Thoracic aorta (tissue), 2 donors: ENCODE measurements at places on chromosomes 4 and X. TPM values are rescaled to one million over a fixed set of nuclear protein-coding genes. Genes with fewer than 3 reads are reported as not detected.

The SPANXA2 gene
- total RNA-seq, result not detected

DNA sequence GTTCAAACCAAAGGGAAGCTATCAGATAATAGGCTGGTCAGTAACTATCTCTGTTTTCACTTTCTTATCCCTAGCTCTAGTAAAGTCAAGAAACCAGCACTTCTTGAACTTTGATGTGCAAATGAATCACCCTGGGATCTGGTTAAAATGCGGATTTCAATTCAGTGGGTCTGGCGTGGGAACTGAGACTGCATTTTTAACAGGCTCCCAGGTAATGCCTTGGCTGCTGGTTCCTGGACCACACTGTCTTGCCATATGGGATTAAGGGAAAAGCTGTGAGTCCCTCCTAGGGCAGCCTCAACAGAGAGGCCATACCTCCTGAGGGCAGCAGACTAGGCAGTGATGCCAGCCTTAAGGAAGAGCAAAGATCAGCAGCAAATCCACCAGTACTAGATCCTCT, 1.7 kb downstream of the RNF175 start:
- peaks cover 7% of the 10 kb centered on the region for H3K4me1 ChIP-seq
- DNase-seq, result no peak
- no peaks in the 10 kb centered on the region for H3K36me3 ChIP-seq
- H3K27ac ChIP-seq, result no peak overlapping the region

- no peaks in the 10 kb centered on the region for H3K27me3 ChIP-seq
- H3K27ac ChIP-seq, result no peak overlapping the region
- H3K36me3 ChIP-seq, result no peaks in the 10 kb centered on the region
- no peak for DNase-seq
- H3K4me1 ChIP-seq, result no peaks in the 10 kb centered on the region
- no peak overlapping the region for H3K4me3 ChIP-seq
These were observed 150.1 kb upstream of the NUDT10 start for GRCh38 chrX:51182545-51182944.

DNA sequence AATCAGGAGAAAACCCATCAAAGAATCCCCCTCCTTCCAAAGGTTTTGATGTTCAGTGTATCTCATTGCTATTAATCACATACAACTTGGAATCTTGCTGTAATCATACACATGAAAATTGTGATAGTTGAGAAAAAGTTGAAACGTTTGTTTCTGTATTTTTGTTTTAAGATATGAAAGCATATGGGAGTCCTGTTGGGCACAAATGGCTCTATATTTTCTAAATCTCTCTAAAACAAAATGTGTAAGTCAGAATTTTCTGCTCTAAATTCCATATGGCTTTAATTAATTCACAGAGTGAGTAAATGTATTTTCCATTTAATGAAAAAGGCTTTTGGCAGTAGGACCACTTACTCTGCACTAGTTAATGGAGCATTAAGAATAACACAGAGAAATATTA, 140.2 kb downstream of the MOSPD2 start:
- no peak for DNase-seq
- no peak overlapping the region for H3K4me3 ChIP-seq
- no peaks in the 10 kb centered on the region for H3K36me3 ChIP-seq

DNA sequence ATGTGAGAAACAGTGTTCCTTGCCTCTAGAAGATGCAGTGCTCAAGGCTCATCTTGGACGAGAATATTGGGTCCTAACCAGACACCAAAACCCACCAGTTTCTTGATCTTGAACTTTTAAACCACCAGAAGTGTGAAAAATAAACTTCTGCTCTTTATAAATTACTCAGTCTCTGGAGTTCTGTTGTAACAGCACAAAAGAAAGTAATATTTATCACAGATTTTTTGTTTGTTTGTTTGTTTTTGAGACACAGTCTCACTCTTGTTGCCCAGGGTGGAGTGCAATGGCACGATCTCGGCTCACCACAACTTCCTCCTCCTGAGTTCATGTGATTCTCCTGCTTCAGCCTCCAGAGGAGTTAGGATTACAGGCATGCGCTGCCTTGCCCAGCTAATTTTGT, 371.1 kb upstream of the NDST4 start:
- no peak for DNase-seq
- H3K27me3 ChIP-seq, result no peaks in the 10 kb centered on the region
- no peaks in the 10 kb centered on the region for H3K4me1 ChIP-seq

GRCh38 chr4:113221990-113222389, 172.5 kb downstream of the ANK2 start:
- no peaks in the 10 kb centered on the region for H3K36me3 ChIP-seq
- H3K27ac ChIP-seq, result no peak overlapping the region
- DNase-seq, result no peak
- no peaks in the 10 kb centered on the region for H3K4me1 ChIP-seq
- H3K4me3 ChIP-seq, result no peak overlapping the region
- no peaks in the 10 kb centered on the region for H3K27me3 ChIP-seq

DNA sequence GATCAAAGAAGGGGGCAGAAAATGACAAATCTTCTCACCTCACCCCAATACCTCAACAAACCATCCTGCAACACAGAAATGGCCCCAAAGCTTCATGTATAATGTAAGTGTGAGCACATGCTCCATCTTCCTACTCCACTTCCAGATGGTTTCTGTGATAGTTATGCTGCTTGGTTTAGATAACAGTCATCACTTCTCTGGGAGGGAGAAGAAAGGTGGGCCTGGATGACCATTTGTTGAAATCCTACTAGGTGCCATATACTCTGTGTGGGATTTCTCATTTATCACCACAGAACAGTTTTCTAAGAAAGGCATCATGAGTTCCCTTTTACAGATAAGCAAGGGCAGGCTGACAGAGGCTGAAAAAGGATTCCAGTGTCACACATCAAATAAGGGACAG, 31.3 kb upstream of the NXF3 start:
- H3K36me3 ChIP-seq, result no peaks in the 10 kb centered on the region
- no peaks in the 10 kb centered on the region for H3K27me3 ChIP-seq
- no peaks in the 10 kb centered on the region for H3K4me1 ChIP-seq
- no peak overlapping the region for H3K4me3 ChIP-seq
- no peak overlapping the region for H3K27ac ChIP-seq
- DNase-seq, result no peak

The BEND4 gene
- total RNA-seq, result not detected

The TDO2 gene
- not detected for total RNA-seq

- DNase-seq, result no peak
- H3K4me1 ChIP-seq, result no peaks in the 10 kb centered on the region
- no peaks in the 10 kb centered on the region for H3K36me3 ChIP-seq
- no peak overlapping the region for H3K4me3 ChIP-seq
- no peaks in the 10 kb centered on the region for H3K27me3 ChIP-seq
- no peak overlapping the region for H3K27ac ChIP-seq
These were observed 99.3 kb upstream of the GRPR start for GRCh38 chrX:16023790-16024734.

DNA sequence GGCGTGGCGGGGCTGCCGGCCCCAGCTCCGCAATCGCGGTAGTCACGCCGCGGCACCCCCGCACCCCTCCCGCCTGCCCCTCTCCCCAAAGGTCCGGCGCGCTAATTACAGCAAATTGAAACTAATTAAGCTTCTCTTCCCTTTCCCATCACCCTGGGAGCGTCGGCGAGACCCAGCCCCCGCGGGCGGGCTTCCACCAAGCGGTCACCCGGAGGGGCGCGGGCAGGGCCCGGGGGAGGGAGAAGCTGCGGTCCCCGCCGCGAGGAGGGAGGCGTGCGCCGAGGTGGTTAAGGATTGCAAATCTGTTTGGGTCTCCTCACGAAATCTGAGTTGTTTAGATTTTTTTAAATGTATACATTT, 13.1 kb downstream of the ARX start:
- DNase-seq, result no peak
- H3K4me3 ChIP-seq, result no peak overlapping the region
- no peaks in the 10 kb centered on the region for H3K36me3 ChIP-seq
- peaks cover under 1% of the 10 kb centered on the region for H3K27me3 ChIP-seq
- H3K27ac ChIP-seq, result no peak overlapping the region
- peaks cover 21% of the 10 kb centered on the region for H3K4me1 ChIP-seq

The FAM9B gene
- not detected for total RNA-seq

The PDLIM3 gene
- 1,176 TPM for total RNA-seq

- no peak overlapping the region for H3K4me3 ChIP-seq
- H3K27me3 ChIP-seq, result no peaks in the 10 kb centered on the region
- DNase-seq, result no peak
- H3K27ac ChIP-seq, result no peak overlapping the region
- H3K4me1 ChIP-seq, result no peaks in the 10 kb centered on the region
These were observed 221.9 kb downstream of the PDGFC start for GRCh38 chr4:156749426-156750403.

DNA sequence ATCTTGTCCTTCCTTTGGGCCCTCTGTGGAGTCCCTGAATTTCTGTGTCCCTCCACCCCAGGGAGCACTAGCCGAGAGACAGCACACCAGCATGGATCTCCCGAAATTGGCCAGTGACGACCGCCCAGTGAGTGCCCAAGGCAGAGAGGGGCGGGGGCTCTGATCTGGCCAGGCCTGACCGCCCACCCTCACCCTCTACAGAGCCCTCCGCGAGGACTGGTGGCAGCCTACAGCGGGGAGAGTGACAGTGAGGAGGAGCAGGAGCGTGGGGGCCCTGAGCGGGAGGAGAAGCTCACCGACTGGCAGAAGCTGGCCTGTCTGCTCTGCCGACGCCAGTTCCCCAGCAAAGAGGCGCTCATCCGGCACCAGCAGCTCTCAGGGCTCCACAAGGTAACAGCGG, 8.4 kb upstream of the UBA1 start:
- H3K27me3 ChIP-seq, result no peaks in the 10 kb centered on the region
- H3K27ac ChIP-seq, result no peak overlapping the region
- no peaks in the 10 kb centered on the region for H3K4me1 ChIP-seq
- no peak for DNase-seq
- no peak overlapping the region for H3K4me3 ChIP-seq

GRCh38 chrX:107673431-107673830, 45.1 kb downstream of the PRPS1 start:
- H3K4me1 ChIP-seq, result peaks cover 40% of the 10 kb centered on the region
- peak overlapping the region; percentile 98 for H3K27ac ChIP-seq
- H3K36me3 ChIP-seq, result no peaks in the 10 kb centered on the region
- no peaks in the 10 kb centered on the region for H3K27me3 ChIP-seq

The POU4F2 gene
- total RNA-seq, result not detected

The PAGE1 gene
- not detected for total RNA-seq

DNA sequence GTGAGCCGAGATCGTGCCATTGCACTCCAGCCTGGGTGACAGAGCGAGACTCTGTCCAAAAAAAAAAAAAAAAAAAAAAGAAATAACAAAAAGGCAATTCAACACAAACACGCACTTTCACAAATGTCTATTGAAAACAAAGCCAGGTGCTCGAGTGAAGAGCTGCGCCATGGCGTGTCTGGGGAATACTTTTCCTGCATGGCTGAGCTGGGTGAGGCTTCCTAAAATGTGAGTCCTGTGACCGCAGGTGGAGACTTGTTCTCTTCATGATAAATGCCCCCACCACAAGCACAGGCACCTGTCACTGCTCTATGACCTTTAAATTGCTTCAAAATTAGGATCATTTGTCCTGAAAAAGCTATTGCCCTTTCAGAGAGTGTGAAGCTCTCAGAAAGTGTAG, 4.0 kb upstream of the ABLIM2 start:
- H3K36me3 ChIP-seq, result no peaks in the 10 kb centered on the region
- no peak overlapping the region for H3K27ac ChIP-seq
- no peak overlapping the region for H3K4me3 ChIP-seq
- peaks cover 21% of the 10 kb centered on the region for H3K4me1 ChIP-seq
- DNase-seq, result no peak

GRCh38 chr4:137852326-137852725, 320.0 kb upstream of the PCDH18 start:
- no peak for DNase-seq
- H3K4me3 ChIP-seq, result no peak overlapping the region
- no peaks in the 10 kb centered on the region for H3K36me3 ChIP-seq

- no peak overlapping the region for H3K4me3 ChIP-seq
- no peaks in the 10 kb centered on the region for H3K4me1 ChIP-seq
- H3K36me3 ChIP-seq, result no peaks in the 10 kb centered on the region
These were observed 7.4 kb downstream of the ATOH1 start for GRCh38 chr4:93835929-93836328.

The CXCL11 gene
- total RNA-seq, result not detected

The GDPD2 gene
- not detected for total RNA-seq

The SLBP gene
- total RNA-seq, result 29.8 TPM

DNA sequence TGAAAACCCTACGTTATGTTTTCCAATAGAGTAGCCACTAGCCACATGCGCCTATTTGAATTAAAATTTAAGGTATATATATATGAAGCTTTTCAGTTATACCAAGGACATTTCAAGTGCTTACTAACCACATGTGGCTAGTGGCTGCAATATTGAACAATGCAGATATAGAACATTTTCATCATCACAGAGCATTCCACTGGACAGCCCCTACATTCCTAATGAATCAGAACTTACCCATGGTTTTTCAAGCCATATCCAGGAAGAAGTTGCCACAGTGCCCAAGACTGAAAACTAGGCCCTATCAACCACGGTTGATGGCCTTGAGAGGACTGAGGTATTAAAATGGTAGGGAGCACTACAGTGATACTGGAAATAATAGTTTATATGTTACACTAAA, 29.7 kb downstream of the NEK1 start:
- H3K4me1 ChIP-seq, result no peaks in the 10 kb centered on the region
- peaks cover 18% of the 10 kb centered on the region for H3K36me3 ChIP-seq
- no peak overlapping the region for H3K4me3 ChIP-seq
- no peak for DNase-seq
- H3K27me3 ChIP-seq, result no peaks in the 10 kb centered on the region

The CYBB gene
- total RNA-seq, result 39.9 TPM

DNA sequence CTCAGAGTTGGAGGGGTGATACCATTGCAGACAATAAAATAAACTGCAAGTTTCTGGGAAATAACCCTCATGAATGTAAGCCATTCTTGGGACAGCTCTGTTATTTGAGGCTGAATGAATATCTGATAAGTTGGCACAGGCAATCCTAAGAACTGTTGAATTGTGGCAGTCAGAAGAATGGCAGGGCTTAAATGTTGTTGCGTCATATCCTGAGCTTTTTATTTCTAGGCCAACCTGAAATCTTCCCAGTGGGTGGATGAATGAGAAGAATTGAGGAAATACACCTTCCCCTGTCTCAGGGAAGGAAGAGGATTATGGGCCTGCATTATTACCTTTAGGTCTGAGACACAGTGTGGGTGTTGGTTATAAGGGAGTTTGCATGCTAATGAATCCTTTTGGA, 64.4 kb upstream of the C4orf54 start:
- no peak for DNase-seq
- H3K27ac ChIP-seq, result no peak overlapping the region
- no peaks in the 10 kb centered on the region for H3K27me3 ChIP-seq
- H3K36me3 ChIP-seq, result no peaks in the 10 kb centered on the region
- H3K4me3 ChIP-seq, result no peak overlapping the region
- H3K4me1 ChIP-seq, result peaks cover 9% of the 10 kb centered on the region

DNA sequence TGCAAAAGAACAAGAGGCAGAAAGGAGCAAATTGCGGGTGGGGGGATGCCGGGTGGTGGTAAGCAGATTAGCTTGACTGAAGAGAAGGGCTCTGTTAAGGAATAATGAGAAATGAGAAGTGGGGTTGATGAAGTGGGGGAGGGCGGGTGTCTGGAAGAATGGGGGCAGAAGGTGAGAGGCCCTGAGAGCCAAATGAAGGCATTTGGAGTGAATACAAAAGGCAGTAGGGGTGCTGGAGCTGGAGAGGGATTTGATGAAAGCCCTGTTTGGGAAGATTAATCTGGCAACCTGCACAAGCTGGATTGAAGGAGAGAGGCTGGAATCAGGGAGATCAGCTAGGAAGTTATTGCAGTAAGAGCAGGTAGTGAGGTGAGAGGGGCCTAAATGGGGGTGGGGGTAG, 82.1 kb downstream of the GUCY2F start:
- H3K4me3 ChIP-seq, result no peak overlapping the region
- H3K27me3 ChIP-seq, result no peaks in the 10 kb centered on the region
- H3K36me3 ChIP-seq, result no peaks in the 10 kb centered on the region
- no peak overlapping the region for H3K27ac ChIP-seq
